ENCODE measurements at places on chromosomes 12 and 14. TPM values are rescaled to one million over a fixed set of nuclear protein-coding genes. Genes with fewer than 3 reads are reported as not detected.

TAS2R14 gene
- 1.3 TPM for polyA plus RNA-seq

TAS2R10 gene
- polyA plus RNA-seq = 0.17 TPM

HECTD4 gene
- 7.3 TPM for polyA plus RNA-seq

DDX24 gene
- 147 TPM for polyA plus RNA-seq

DNA sequence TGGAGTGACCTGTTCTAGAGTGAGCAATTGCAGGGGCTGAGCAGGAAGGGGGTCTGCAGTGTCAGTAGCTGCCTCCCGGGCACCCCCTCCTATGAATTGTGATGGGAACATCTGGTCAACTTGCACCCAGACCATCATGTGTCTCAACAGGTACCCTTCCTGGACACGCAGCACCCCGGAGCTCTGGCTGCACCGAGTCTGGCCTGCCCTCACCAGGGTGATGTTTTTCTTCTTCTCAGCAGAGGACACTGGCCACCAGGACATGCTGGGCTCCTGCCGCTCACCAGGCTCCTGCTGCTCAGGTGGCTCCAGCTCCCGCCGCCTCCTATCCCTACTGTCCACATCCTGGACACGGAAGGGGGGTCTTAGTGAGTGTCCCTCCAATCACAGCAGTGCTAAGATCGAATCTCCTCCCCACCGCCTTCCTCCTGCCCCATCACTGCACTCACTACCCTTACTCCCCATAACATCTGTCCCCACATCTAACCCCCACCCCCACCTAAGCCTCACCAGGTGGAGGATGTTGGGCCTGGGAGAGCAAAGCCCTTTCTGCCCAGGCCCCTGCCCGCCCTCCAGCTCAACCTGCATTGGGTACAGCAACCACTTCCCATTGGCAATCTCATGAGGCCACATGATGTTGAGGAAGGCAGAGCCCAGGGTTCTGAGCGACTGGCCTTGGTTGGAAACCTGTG lies 14.9 kb downstream of the ITGA7 start:
- no peak for DNase-seq

DNA sequence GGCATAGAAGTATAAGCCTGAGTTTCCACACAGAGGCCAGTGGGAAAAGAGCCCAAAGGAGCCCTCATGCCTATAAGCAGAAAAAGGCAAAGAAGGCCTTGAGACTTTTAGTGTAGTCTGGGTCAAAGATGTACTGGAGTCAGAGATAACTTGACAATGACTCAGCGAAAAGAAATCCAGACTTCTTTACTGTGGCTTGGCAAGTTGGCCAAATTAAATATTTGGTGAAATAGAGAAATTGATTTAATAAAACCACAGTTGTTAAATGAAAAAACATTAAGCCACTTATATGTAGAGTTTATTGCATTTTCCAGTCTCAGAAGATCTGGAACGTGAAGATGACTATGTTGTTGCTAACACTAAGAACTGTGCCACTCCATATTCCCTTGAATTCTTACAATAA lies 105.1 kb downstream of the TMTC3 start:
- peak; percentile 75 for DNase-seq

- DNase-seq = no peak
Measured at GRCh38 chr14:27090716-27091115, 492.9 kb upstream of the NOVA1 start.

DNA sequence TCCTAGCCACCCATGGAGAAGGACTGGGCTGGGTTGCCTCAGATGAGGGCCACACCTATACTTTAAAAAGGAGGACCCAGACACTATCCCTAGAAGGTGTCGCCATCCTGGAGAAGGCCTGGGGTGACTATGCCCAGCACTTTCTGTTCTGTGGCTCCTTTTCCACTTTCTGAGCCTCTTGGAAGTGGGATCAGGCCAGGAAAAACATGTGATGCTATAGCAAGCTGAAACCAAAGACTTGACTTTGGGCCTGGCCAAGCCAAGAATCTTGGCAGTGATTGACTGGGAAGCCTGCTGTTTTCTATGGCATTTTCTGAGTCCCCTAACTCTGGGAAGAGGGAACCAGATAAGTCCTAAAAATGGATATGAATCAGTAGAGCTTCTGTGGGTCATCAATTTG lies 332.3 kb downstream of the ZFP36L1 start:
- no peak for DNase-seq

DNA sequence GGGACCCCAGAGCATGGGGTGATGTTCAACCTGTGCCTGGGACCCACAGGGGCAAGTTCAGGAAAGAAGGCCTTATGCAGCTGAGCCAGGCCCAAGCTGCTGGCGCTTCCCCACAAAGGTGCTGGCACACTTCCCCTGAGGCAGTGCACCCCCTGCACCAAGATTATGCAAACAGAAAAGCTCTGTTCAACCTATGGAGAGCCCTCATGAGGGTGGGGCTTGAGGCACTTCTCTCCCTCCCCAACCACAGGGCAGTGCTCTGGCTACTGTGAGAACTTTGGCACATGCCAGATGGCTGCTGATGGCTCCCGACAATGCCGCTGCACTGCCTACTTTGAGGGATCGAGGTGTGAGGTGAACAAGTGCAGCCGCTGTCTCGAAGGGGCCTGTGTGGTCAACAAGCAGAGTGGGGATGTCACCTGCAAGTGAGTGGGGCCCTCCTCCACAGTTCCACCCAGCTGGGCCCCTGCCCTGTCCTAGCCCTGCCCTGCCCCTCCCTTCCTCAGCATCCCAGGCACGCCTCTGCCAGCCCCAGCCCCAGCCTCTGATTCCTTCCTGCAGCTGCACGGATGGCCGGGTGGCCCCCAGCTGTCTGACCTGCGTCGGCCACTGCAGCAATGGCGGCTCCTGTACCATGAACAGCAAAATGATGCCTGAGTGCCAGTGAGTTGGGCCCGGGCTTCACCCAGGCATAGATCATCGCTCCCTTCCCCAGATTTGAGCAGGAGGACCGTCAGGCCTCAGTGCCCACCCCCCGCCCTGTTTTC lies 5.5 kb upstream of the NXPH4 start:
- DNase-seq = no peak

GRCh38 chr14:22932146-22932545 lies 3.0 kb upstream of the PRMT5 start:
- DNase-seq = no peak

DNA sequence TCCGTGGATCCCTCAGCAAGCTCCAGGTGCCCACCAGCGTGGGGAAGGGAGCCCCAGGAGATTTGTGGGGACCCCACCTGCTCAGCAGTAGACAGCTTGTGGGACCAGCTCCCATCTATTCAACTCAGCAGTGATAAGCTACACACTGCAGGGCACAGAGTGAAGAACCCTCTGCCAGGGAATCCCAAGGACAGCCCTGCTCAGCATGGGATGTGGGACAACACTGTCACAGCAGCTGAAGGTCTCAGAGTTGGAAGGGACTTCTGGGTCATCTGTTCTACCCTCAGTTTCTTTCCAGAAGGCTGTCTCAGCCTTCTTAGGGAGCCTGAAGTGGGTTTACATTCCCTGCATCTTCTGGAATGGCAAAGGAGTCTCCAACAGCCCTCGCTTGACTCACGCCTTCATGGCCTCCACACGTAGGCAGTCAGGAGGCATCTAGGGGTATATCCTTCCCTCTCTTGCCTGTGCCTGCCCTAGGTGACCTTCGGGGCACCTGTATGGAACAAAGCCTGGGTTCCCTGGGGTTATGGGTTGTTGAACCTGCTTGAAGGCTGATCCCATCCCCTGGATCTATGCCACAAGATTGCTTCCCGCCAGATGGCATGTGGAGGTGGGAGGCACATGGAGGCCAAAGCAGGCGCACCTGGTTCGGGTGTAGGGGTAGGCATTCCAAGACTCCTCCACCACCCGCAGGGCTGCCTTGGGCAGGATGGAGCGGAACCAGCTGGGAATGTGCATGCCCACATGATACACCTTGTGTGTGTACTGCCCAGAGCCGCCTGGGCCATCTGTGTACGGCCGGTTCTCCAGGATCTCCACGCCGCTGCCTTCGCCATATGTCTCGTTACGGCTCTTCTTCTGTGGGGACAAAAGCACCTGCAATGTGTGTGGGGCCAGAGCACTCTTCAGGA lies 33.0 kb downstream of the ARL6IP4 start:
- DNase-seq = no peak

- DNase-seq = no peak
Measured at GRCh38 chr12:12510141-12510540, 52.5 kb downstream of the DUSP16 start.

Measured in BJ (cell line).